ENCODE measurements at places on chromosomes 7 and 10.

- no peak for DNase-seq
Observed at GRCh38 chr10:35637462-35637861, 4.6 kb downstream of the FZD8 start.

GRCh38 chr10:65754112-65754511, 1171.7 kb upstream of the LRRTM3 start:
- no peak for DNase-seq

GRCh38 chr7:139714163-139714901, 63.5 kb downstream of the HIPK2 start:
- no peak for DNase-seq

GRCh38 chr10:69941730-69942129, 110.9 kb upstream of the MACROH2A2 start:
- DNase-seq, result no peak
